Urinary bladder (tissue), 4 donors: ENCODE measurements at places on chromosomes 7 and 10. TPM values are rescaled to one million over a fixed set of nuclear protein-coding genes. Genes with fewer than 3 reads are reported as not detected.

Gene AGBL3
- 7.8 TPM for total RNA-seq

Gene HYAL4
- not detected for total RNA-seq

Gene WNT8B
- total RNA-seq: 0.11 TPM

Gene DRGX
- 0.26 TPM for total RNA-seq

Gene OR6V1
- not detected for total RNA-seq

Gene PRR15
- total RNA-seq: 3.0 TPM

Gene TBX20
- 14.0 TPM for total RNA-seq

Gene C7orf33
- not detected for total RNA-seq

Gene SPDYE8
- not detected for total RNA-seq

Gene CCM2
- 19.5 TPM for total RNA-seq

Gene SPDYE2
- total RNA-seq: 0.16 TPM

Gene MNX1
- total RNA-seq: not detected

Gene CPA1
- 0.63 TPM for total RNA-seq

Gene SPDYE2B
- total RNA-seq: not detected

Gene IDE
- total RNA-seq: 40.1 TPM

GRCh38 chr10:22856444-22857074, 71.3 kb upstream of the ARMC3 start:
- no peak for DNase-seq

DNA sequence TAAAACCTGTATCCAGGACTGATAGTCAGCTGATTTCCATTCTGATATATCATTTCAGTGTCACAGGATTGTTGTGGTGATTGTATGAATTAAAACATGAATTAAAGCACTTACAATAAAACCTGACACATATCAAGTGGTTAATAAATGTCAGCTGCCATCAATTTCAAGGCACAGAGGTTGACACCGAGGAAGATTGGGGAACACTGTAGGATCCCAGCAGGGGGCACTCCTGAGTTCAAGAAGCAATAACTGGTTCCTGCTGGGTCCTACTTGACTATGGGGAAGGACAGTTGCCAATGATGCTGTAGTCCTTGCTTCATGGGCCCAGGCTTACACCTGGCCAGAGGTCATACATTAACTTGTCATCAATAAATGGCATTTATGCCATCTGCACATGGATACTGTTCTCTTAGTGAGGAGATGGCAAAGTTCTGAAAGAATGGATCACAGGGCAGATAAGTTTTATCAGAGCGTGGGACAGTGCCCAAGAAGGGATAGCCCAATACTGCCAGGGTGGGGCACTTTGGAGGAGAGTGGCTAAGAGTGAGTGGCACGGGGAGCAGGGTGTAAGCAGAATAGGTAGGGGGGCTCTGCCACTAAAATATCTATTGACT, 24.1 kb downstream of the FZD1 start:
- DNase-seq: no peak

DNA sequence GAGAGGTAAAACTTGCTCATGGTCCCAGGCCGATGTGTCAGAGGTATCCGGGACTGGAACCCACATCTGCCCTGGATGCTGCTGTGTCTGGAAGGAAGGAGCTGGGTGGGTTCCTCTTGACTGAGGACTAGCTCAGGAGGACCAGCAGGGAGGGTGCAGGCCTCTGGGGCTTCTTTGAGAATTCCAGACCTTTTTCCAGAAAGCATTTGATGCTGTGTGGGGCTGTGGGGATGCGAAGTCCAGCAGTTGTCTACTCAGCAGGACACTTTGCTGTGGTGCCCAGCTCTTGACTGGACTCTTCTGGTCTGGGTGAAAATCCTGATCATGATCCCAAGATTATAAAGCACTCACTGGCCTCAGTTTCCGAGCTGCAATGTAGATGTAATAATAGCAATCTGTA, 1.7 kb downstream of the RAMP3 start:
- no peak for DNase-seq

GRCh38 chr7:115043605-115044004, 121.7 kb downstream of the MDFIC start:
- no peak for DNase-seq

DNA sequence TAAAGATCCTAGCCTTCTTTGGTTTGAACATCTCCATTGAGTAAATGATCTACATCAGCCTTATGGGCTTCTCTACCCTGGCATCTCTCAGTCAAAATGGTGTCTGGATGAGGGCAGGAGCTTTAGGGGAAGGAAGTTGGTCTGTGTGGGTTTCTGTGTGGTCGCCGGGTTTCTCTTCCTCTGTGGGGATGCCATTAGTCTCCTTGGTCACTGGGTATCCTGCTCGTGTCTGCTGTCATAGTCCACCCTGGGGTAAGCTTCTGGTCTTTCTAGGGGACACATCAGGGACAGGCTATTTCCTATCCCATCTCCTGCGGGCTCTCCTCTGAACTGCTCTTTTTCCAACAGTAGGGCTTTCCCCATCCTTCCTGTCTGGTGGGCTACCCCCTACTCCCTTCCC, 150.3 kb upstream of the NPY start:
- no peak for DNase-seq

- peak; percentile 99 for DNase-seq
These were observed at the start of gene BBIP1 for GRCh38 chr10:110918643-110919348. BBIP1 (minus strand) TSS chr10:110919180; CDS start chr10:110918157, 1,023 bp downstream.

- DNase-seq: no peak
These were observed 2.9 kb downstream of the KLF6 start for GRCh38 chr10:3782146-3782450.

GRCh38 chr7:81819861-81820260, 50.0 kb upstream of the HGF start:
- DNase-seq: no peak

GRCh38 chr10:17854044-17854652, 45.0 kb downstream of the MRC1 start:
- no peak for DNase-seq

DNA sequence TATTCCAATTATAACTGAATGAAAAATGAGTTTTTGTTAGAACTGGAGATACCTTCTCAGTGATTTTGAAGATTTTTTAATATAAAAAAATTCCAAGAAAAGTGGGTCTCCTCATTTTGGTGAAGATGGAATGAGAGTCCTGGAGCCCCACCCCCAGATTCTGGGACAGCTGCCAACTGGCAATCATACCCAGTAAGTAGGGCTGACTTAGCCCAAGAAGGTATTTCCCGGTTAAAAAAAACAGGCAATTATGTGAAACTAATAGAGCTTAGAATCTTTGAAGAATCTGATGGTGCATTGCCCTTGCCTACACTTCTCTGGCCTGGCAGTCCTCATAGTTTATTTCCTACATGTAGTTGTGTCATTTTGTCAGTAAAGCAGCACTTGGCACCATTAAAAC, 52.8 kb upstream of the VWDE start:
- DNase-seq: no peak

DNA sequence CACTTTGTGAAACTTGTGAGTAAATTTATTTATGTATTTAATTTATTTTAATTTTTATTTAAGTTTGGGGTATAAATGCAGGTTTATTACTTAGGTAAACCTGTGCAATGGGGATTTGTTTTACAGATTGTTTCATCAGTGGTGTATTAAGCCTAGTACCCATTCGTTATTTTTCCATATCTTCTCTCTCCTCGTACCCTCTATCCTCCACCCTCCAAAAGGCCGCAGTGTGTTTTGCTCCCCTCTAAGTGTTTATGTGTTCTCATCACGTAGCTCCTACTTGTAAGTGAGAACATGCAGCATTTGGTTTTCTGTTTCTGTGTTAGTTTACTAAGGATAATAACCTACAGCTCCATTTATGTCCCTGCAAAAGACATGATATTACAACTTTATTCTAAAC, 145.4 kb upstream of the SMIM30 start:
- no peak for DNase-seq

DNA sequence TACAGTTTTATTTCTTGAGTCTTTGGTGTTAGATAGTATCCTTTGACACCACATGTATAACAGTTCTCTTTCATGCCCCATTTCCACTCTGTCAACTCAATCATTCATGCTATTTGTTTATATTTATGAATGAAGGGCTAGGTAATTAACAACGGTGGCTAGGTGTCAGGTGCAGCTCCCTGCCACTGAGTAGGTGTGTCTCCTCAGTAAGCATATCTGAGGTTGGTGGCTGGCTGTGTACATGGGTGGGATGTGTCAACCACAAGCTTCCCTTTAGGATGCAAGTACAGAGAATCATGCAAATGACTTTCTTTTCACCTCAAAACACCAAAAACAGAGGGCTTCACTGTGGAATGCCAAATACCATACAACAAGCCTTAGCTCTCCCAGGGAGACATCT, 83.4 kb downstream of the ZNF365 start:
- DNase-seq: no peak

DNA sequence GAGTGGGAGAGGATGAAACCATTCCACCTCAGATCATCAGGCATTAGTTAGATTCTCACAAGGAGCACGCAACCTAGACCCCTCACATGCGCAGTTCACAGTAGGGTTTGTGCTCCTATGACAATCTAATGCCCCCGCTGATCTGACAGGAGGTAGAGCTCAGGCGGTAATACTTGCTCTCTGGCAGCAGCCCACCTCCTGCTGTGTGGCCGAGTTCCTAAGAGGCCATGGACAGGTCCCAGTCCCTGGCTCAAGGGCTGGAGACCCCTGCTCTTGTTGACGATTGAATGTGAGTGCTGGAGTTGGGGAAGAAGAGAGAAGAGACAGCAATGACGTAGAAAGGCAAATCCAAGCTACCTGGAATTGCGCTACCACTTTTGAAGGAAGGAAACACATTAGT, 267.2 kb downstream of the TFEC start:
- DNase-seq: no peak

- DNase-seq: no peak
These were observed 192.7 kb downstream of the KIF20B start for GRCh38 chr10:89894051-89894450.

GRCh38 chr7:46713868-46714596, 793.0 kb upstream of the IGFBP3 start:
- DNase-seq: no peak

GRCh38 chr10:86651021-86651471, 3.3 kb upstream of the OPN4 start:
- no peak for DNase-seq

GRCh38 chr7:26265065-26265464, 26.6 kb upstream of the SNX10 start:
- no peak for DNase-seq

DNA sequence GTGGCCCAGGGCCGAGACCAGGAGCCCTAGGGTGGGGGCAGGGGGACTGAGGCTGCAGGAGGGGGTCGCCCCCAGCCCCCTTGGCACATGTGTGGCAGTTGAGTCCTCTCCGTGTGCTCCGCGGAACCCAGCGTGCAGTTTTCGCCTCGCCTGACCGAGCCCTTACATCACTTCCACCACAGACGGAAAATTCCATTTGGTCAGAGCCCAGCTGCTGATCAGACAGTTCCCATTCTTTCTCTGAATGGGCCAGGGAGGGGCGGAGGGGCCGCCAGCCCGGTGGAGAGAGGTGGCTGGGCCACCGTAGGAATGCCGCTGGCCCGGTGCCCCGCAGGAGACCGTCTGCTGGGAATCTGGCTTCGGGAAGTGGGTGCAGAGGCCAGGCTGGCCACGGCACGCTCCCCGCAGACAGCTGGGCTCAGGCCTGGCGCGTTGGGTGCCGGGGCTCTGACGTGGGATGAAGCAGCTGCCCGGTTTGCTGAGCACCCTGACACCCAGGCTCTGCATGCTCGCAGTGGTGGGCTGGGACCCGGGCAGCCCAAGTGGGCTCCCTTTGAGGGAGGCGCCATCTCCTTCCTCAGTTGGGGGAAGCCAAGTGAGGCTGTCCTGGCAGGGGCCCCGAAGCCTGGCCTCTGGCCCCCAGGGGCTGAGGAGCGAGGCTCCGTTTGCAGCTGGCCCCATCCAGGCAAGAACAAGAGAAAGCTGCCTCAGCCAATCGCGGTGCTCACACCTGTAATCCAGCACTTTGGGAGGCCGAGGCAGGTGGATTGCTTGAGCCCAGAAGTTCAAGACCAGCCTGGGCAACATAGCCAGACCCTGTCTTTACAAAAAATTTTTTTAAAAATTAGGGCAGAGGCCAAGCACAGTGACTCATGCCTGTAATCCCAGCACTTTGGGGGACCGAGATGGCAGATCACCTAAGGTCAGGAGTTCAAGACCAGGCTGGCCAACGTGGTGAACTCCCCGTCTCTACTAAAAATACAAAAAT, 9.9 kb downstream of the TTYH3 start:
- peak; percentile 62 for DNase-seq

- DNase-seq: no peak
These were observed 622 bp downstream of the WNT16 start for GRCh38 chr7:121329191-121330052.

- no peak for DNase-seq
These were observed 10.6 kb upstream of the LAMTOR4 start for GRCh38 chr7:100137851-100138760.

GRCh38 chr10:3237530-3237929, 64.9 kb upstream of the PITRM1 start:
- no peak for DNase-seq

DNA sequence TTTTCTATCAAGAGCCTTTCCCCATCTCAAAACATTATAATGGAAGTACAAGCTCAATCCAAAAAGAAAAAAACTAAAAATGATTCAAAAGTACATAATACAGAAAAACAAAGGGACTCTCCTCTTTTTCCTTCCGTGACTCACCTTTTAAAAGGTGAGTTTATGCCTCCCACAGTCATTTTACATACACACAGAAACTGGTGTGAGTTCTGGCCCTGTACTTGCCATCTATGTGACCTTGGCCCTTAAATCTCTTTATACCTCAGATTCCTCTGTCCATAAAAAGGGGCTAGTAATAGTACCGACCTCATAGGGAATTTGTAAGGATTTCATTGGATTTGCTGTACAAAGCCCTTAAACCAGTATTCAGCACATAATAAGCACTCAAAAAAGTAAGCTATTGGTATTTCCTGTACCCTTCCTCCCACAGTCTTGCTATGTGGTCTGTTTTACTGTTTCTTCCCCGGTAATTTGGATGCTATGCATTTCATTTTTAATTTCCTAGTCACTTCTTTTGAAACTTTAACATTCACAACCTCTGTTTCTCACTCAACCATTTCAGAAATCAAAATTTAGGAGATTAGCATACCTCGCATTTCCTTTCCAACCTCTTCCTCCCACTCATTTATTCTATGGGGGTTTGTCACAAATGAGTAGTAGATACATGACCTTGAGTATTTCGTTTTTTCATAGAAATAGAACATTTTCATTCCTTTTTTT, 39.0 kb downstream of the STK17A start:
- no peak for DNase-seq

DNA sequence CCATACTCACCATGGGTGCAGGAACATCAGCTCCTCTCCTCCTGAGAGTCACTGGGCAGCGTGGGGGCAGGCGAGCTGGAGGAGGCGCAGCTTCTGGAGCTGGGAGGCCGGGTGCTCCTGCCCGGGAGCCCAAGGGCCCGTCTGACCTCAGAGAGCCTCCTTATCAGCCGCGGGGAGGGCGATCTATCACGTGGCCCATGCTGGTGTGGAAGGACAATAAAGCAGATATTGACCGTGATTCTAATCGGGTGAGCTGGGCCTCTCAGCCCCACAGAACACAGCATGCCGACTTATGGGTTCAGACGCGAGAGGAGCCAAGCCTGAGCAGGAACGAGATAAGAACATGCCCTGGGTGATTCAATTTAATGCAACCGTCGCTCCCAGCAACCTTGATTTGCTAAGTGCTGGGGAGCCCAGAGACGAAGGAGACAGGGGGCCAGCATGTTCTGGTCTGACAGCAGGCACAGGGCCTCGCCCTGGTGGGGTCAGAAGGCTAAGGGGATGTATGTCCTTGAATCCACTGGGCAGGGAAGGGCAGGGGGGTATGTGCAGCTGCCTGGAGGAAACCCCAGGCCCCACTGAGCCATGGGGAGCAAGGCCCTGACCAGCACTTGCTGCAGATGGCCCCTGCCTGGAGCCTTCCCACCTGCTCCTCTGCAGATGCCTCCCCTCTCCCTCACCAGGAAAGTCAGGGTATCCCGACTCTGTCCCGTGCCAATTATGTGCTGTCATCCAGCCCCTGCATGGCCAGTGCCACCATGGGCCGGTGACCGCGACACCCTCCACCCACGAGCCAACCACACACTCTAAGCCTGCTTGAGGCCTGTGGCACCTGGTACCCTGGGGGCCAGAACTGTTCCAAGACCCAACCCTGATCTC, 95.3 kb upstream of the RET start:
- peak; percentile 17 for DNase-seq
